Stimulated activated CD4-positive, alpha-beta T cell treated with anti-CD3 and anti-CD28 coated beads, TNF-alpha, amount 100 ng/mL, for 1 hour (primary cell): ENCODE measurements at places on chromosomes 4 and X.

GRCh38 chr4:181475781-181476507, 767.3 kb upstream of the TENM3 start:
- no peak for DNase-seq

DNA sequence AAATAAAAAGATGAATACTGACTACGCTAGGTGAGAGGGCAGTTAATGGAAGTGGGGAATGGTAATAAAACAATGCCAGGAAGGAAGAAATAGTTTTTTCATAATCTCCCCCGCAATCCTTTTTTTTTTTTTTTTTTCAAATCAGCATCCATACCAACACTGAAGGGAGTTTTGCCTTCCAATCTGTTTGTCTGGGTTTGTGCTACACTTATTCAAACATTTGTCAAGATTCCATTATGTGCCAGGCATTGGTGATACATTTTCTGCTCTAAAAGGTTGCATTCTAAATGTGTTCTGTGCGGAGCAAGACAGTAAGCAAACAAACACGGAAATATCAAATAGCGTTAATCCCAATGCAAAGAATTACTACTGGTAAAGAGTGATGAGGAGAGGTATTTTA, 437.9 kb upstream of the BOD1L1 start:
- no peak for DNase-seq

DNA sequence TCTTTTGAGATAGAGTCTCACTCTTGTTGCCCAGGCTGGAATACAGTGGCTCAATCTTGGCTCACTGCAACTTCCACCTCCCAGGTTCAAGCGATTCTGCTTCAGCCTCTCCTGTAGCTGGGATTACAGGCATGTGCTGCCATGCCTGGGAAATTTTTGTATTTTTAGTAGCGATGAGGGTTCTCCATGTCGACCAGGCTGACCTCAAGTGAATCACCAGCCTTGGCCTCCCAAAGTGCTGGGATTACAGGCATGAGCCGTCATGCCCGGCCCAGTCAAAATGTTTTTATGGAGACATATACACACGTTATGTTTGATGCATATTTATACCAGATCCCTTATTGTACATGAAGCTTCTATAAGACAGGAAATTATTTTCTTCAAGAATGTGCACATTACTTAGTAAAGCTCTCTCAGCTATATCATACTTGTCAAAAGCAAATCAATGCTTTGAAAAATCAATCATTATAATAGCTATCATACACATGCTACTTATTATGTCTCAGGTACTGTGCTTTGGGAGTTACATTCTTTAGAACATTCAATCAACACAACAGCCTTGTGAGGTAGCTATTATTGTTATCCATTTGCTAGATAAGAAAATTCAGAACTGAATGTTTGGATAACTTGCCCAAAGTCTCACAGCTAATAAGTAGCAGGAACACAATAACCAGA, 269.2 kb downstream of the FSTL5 start:
- no peak for DNase-seq

DNA sequence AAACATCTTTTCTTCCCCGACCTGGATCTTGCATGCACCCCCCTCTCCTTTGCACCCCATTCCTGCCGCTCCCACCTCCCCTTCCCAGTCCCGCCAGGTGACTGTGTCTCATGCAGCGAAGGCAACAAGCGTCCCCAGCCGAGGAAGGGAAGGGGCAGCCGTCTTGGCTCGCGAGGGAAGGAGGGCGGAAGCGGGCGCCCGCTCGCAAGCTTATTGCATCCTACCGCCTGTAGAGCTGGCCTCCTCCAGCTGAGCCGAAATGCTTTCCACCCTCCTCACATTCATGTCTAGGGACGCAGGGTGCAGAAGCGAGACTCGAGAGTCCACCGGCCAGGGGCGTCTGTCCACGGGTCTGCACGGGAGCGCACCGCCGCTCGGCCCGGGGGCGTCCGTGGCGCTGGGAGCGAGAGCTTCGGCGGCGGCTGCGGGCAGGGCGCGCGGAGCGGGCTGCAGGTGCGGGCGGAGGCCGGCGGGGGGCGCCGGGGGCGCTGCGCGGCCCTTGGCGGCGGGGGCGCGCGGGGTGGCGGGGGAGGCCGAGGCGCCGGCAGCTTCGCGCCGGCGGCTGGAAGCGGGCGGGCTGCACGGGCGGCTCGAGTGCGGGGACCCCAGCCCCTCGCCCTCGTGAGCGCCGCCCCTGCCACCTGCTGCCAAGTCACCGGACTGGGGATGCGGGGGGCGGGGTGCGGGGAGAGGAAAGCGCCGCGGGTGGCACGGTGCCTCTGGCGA, at the start of gene KCNIP4:
KCNIP4 (minus strand) TSS at position 426 of the 726 bp plus-strand sequence.
- DNase-seq: no peak

GRCh38 chr4:168096407-168096784, 4.1 kb downstream of the ANXA10 start:
- no peak for DNase-seq

DNA sequence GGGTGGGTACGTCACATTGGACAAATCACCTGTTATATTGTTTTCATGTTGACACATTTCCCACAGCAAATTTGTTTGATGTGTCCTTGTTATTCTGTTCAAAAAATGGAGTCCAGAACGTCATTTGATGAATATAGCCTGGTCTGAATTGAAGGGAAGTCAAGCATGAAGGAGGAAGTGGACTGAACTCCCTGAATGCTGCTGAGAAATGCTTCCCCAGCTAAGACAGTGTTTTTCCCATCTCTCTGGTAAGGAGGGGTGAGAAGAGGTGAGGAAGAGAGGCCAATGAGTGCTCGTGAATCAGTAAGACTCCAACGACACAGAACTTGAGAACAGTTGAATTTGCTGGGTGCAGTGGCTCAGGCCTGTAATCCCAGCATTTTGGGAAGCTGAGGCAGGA, 127.4 kb downstream of the RBM47 start:
- no peak for DNase-seq

DNA sequence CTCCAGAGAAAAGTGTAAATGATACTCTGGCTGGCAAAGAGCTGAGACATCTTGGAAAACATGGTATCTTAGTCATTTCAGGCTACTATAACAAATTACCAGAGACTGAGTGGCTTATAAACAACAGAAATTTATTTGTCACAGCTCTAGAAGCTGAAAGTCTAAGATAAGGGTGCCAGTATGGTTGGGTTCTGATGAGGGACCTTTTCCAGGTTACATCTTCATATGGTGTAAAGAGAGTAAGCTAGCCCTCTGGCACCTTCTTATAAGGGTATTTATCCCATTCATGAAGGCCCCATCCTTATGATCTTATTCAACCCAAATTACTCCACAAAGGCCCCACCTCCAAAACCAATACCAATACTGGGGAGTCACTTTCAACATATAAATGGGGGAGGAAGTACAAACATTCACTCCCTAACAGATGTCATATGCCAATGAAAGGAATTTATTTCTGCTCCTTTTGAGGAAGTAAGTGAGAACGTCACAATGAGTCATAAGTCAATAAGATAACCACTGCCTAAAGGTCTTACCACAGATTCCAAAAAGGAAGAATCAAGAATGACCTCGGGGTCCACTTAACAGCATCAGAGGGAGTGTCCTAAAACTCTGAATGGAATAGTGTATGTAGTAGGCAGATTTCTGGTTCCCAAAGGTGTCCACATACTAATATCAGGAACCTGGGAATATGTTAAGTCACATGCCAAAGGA, 246.6 kb downstream of the OPHN1 start:
- DNase-seq: no peak

DNA sequence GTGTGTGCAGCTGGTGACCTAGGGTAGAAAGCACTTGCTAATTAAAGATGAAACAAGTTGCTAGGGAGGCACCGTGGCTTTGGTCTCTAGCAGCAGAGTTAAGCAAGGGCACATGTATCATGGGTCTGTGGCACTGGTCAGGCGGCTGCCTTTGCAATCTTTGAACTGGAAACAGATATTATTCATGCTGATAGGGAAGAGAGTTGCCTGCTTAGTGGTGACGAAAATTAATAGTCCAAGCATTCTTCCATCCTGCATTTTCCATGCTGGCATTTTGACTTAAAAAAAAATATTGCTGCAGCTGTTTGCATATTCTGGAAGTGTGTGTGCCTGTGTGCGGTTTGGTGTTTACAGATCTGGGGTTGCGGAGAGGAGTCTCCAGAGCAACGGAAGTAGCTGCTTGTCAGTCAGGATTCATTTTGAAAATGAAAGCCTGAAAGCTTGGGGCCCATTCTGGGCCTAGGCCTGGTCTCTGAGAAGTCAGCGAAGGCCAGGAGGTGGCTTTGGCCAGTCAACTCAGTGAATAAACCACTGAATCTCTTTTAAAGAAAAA, 2.3 kb upstream of the SOWAHD start:
- DNase-seq: no peak

GRCh38 chr4:67702166-67702565, 1.2 kb upstream of the UBA6 start:
- DNase-seq: no peak

- no peak for DNase-seq
Observed at GRCh38 chrX:74340051-74340450, 36.1 kb downstream of the ZCCHC13 start.

GRCh38 chr4:158282252-158282651, 72.0 kb downstream of the TMEM144 start:
- DNase-seq: no peak

- DNase-seq: no peak
Observed at GRCh38 chr4:147727476-147728028, 4.3 kb upstream of the ARHGAP10 start.

DNA sequence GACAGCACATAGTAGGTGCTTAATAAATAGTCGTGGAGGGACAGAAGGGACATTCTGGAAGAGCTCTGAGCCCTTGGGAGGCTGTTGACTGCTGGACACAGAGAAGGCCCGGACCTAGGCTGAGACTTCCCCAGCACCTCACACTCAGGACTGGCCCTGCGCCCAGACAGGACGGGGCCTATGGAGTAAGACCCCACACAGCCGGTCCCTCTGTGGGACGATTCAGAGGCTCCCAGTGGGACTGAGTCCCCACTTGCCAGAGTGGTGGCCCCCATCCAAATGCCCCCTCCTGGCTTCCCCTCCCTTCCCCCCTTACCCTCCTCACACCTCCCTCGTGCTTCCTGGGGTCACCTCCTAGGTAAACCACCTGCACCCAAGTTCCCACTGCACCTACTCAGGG, 8.9 kb downstream of the ABLIM2 start:
- no peak for DNase-seq

DNA sequence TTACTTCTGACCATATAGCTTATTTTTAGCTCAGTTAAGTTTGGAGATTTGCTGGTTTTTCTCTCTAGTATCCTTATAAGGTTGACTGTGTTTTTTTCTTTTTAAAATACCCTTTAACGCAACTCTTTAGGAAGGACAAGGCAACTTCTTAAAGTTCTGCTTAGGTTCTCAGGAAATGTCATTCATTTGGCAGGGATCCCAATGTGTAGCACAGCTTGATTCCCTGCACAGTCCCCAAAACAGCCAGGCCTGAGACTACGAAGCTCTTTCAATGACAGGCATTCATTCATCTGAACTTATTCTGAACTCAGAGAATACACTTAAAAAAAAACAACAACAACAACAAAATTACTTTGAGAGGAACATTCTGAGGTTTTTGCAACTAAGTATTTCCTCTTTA, 1765.8 kb downstream of the PCDH7 start:
- no peak for DNase-seq

GRCh38 chr4:92099861-92100260, 203.9 kb upstream of the GRID2 start:
- DNase-seq: no peak

- DNase-seq: no peak
Observed at GRCh38 chr4:19030536-19030935, 1009.0 kb upstream of the LCORL start.

- no peak for DNase-seq
Observed at GRCh38 chr4:111930659-111931058, 214.6 kb upstream of the FAM241A start.

GRCh38 chr4:55727746-55728145, 91.6 kb upstream of the NMU start:
- DNase-seq: no peak

GRCh38 chrX:81414630-81415029, 212.7 kb downstream of the SH3BGRL start:
- no peak for DNase-seq

DNA sequence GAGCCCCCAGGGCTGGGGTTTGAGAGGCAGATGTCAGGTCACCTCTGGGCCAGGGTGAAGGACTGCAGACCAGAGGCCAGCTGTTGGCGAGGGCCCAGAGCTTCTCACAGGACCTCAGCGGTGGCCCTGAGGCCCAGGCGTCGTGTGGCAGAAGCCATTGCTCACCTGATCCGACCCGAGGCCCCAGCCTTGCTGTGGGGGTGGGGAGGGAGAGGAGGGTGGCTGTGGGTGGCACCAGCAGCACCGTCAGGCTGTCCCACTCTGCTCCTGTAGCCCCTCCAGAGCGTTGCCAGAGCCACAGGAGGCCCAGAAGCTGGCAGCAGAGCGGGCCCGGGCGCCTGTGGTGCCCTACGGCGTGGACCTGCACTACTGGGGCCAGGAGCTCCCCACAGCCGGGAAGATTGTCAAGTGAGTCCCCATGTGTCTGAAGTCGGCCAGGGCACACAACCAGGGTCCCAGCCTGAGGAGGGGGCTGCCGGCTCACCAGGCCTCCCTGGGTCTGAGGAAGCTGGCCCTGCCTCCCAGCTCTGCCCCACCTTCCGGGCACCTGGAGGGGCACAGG, 28.8 kb downstream of the UVSSA start:
- no peak for DNase-seq
